ENCODE measurements at places on chromosomes 6 and 20.

DNA sequence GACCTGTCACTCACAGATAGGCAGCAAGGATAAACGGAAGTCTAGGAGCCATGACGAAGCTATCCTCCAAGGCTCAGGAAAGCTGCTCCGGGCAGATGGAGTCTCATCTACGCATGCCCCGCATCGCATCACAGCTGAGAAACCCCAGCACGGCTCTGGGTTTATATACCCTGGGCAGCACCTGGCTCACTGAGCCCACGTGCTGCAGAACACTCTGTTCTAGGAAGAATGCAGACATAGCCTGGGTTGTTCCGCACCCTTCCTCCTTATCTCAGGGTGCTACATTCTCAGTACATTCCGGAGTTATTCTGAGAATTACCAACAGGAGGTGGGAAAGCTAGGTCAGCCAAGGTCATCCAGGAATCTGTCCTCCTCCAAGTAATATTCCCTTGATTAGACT is 260.4 kb downstream of the CBLN4 start:
- DNase-seq: no peak

GRCh38 chr20:57909763-57910331 is 200.0 kb upstream of the PMEPA1 start:
- no peak for DNase-seq

GRCh38 chr20:23639490-23639958 is 1.8 kb upstream of the CST3 start:
- DNase-seq: no peak

DNA sequence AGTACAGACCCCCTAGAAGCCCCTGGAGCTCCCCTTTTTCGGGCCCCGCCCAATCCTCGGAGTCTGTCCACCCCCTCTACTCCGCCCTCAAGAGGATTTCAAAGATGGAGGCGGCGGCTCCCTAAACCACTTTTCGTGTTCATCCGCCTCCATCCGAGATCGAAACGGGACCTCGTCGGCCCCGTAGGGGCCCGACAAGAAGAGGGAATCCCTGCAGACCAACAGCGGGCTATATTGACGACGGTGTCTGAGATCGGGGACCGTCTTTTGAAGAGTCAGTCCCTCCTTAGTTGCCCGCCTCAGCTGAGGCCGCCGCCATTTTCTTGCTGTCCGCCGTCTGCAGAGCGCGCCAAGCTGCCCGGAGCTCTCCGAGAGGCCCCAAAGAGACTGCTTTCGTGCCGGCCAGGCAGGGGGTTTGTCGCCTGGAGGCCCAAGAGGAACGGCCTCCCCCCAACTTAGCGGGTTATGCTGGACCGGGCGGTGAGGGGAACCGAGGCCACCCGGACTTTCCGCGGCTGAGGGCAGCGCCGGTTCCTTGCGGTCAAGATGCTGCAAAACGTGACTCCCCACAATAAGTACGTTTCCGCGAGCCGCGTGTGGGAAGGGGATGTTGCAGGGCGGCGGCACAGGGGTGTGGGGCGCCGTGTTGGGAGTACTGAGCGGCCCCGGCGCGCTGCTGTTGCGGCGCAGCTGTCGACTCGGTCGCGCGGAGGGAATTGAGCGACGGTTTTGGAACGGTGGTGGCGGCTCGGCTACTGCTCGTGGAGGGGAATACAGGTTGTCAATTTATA is 4.2 kb downstream of the BRD2 start:
- peak; percentile 47 for DNase-seq

DNA sequence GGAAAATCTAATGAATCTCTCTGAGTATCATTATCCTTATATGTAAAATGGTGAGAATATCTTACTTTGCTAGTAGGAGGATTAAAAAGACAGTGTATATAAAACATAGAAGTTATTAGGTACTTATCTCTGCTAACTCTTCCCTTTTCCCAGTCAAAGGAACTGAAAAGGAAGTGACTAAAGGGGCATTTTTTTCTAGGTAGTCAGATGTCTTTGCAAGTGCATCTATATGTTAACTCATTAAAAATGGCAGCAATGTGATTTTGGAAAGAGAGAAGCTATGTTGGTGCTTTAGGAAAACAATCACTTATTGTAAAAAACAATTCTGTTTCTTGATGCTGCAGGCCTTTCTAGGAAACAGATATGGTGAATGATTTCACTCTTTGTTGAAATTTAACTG is 180.9 kb downstream of the SAMD5 start:
- DNase-seq: no peak

DNA sequence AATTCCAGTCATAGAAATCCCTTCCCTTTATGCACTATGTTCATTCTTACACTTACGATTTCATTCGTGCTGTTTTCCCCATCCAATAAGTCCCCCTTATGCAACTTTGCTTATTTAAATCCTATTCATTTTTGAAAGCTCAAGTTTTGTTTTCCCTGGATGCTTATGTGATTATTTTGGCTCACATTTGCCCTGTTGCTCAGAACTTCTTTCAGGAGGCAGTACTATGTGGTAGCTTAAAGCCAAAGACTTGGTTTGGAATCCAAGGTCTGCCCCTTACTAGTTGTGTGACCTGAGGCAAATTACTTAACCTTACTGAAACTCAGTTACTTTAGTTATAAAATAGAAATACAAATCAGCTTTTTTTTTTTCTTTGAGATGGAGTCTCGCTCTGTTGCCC is 59.6 kb downstream of the MOXD1 start:
- DNase-seq: no peak

DNA sequence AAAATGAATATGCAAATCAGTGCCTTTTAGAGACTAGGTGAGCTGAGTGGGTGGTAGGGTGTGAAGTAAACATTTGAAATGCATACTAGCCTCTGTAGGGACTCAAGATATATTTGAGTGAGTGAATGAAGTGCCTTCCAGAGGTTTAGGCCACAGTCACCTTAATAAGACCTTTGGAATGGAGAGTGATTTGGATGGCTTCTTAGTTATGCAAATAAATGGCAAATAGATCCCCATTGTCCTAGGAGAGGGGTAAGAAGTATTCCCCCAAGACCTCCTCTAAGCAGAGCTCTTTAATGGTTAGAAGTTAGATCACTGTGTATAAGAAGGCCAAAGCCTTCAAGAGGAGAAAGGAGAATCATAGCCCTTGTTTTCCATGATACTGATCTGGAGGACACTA is 47.8 kb upstream of the IMPG1 start:
- DNase-seq: no peak

- DNase-seq: no peak
These were observed 1.9 kb downstream of the DDR1 start for GRCh38 chr6:30885999-30886896.

DNA sequence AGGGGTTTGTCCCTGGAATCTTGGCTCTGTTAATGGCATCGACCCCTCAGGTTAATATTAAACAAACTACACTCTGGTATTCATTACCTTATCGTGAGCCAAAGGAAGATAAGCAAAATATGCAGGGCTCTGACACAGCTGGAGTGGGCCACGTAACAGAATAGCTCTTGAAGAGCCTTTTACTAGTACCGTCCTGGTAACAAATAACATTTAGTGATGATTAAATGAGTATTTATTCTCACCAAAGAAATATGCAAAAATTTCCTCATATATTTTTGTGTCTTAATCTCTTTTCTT is 20.1 kb upstream of the UTRN start:
- DNase-seq: no peak

DNA sequence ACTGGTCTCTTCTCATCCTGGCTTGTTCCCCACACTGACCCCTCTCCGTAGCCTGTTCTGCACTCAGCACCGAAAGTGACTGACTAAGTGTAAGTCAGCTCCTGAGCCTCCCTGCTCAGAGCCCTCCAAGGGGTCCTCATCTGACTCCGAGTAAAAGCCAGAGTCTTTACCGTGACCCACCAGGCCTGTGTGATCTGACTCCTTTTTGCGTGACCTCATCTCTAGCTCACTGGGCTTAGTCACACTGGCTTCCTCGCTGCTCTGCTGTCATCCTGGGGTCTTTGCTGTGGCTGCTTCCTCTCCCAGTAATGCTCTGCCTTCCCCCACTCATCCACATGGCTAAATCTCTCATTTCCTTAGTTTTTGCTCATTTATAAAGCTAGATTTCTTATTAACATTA is 116.6 kb downstream of the PLCB4 start:
- no peak for DNase-seq

- no peak for DNase-seq
These were observed 25.5 kb downstream of the LMBRD1 start for GRCh38 chr6:69771158-69771906.

DNA sequence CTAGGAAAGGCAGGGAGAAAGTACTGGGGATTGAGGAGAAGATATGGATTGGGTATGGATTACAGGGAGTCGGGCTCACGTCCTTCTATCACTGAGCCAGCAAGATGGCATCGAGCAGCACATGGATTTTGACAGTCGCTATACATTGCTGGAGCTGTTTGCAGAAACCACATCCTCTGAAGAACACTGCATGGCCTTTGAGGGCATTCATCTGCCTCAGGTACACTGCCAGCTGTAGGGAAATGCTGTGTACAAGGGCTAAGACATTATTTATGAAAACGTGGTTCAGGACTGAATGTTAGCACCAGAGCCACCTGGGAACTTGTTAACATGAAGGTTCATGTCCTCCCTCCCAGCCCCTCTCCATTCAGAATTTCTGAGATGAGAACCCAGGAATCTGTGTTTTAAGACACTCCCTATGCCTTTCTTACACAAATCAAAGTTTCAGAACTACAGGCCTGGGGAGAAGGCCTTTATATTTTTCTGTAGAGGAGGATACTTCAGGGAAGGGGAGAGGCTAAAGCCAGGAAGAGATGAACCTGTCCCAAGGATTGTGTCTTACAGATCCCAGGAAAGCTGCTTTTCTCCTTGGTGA is 3.5 kb downstream of the CUL9 start:
- no peak for DNase-seq

DNA sequence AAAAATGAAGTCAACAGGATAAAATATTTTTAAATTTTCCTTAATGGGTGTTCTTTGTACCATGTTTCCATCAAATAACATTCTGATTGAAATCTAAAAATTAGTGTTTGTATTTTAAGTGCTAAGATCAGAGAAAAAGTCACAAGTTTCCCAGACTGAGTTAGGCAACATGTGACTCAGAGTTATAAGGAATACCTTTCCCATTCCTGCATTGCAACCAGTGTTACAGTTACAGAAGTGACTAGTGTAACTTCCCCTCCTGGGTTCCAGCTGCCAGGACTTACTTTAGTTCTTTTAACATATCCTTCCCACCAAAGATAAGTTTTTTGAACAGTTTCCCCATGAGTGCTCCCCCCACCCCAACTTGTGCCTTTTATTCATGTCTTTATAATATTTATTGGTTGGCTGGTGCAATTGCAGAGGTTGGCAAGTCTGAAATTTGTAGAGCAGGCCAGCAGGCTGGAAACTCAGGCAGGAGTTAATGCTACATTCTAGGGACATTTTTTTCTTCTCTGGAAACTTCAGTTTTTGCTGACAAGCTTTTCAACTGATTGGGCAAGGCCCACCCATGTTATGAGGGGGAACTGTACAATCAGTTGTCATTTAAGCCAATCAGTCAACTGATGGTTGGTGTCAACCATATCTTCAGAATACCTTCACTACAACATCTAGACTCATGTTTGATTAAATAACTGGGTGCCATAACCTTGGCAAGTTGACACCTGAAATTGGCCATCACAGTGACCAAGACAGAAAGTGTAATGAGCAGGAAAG is 22.9 kb upstream of the ESR1 start:
- DNase-seq: no peak

- no peak for DNase-seq
These were observed 48.6 kb downstream of the CD24 start for GRCh38 chr6:106925948-106926347.

Measured in effector CD4-positive, alpha-beta T cell (primary cell).